Amniotic stem cell (primary cell): ENCODE measurements at places on chromosomes 2 and 18.

- no peak for DNase-seq
These were observed 178.2 kb upstream of the ATP5MC3 start for GRCh38 chr2:175359710-175360109.

DNA sequence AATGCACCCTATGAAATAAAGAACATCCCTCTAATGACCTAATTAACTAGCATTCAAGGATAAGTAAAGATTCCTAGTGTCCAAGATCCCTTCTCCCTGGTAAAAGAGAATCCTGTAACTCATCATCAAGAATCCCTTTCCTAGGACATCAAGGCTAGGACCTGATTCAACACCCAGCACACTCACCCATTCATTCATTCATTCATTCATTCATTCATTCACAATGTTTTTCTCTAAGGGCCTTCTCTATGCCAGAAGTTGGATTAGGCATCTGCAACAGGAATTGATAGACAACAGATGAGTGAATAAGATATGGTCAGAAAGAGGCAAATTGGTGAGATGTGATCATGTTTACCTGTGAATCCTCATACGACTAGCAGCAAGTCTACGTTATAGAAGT is 126.8 kb downstream of the OSR1 start:
- DNase-seq, result no peak

DNA sequence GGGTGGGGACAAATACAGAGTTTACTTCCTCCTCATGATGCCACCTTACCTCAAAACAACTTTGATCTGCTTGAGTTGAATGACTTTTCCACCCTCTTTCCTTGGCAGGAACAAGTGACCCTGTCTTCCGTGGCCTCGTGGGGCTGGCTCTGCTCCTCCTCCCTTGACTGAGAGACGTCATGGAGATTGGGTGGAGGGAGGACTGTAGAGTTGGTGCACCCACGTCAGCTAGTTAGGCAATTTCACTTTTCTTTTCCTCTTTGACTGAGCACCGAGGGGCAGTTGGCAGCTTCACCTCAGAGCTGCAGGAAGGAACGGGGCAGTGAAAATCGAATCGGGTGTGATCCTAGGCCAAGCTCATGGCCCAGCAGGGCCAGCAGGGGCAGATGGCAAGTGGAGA is at the start of gene SP140:
Gene SP140, plus strand, starts transcription at position 251 of the 400 bp plus-strand sequence. Its CDS starts 109 bp downstream, at position 360.
- no peak for DNase-seq

- no peak for DNase-seq
These were observed 89.1 kb upstream of the RIOK3 start for GRCh38 chr18:23363865-23364570.

- no peak for DNase-seq
These were observed 428.0 kb upstream of the RGPD4 start for GRCh38 chr2:107398683-107399082.

DNA sequence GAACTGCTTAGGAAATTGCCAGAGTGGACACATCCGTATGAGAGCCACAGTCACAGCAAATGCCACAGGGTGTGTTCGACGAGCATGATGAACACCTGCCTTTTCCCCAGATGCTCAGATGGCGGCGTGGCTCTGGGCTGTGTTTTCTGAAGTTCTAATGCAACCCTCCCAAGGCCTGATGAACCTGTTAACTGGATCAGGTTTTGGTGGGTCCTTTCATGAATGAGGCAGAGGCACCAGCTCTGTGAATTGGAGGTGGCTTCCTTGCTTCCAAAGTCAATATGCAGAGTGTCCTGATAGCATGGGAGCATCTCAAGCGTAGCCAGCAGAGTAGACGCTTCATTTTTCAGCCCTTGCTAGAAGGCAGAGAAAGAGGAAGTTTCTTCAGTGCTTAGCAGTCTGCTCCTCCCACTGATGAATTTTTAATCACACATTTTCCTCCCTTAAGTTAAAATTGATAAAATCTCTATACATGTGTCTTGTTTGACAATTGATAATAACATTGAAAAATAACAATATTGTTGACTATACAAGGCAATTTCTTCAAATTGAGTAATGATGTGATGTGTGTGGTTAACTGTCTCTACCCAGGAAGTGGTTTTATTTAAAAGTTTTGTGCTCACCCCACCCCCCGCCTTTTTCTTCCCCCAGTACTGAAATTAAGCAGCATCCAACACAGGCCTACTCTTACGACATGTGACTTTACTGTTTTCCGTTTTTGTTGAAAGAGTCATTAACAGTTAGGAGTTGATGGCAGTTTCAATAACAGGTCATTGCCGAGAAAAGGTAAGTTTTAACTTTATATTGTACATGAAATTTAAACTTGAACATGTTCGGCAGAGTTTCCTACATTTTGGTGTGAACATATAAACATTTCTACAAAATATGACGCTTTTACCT is at the start of gene ARHGAP15:
Gene ARHGAP15, plus strand, starts transcription at position 739 of the 900 bp plus-strand sequence.
- DNase-seq, result no peak

GRCh38 chr2:170576296-170576695 is 138.8 kb upstream of the SP5 start:
- DNase-seq, result no peak

DNA sequence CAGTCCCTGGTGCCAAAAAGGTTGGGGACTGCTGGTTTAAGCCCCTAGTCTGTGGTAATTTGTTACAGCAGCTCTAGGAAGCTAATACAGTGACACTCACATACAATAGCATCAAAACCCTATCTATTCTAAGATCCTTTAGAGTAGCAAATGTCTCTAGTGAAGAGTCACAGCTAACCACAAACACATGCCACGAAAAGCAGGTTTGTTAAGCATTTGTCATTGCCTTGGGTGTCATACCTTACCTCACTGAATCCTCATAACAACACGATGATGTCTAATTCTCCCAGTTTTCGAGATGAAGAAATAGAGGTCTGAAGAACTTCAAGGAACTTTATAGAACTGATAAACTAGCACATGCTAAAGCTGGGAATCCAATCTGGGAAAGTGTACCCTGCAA is 29.6 kb upstream of the RNF152 start:
- no peak for DNase-seq

DNA sequence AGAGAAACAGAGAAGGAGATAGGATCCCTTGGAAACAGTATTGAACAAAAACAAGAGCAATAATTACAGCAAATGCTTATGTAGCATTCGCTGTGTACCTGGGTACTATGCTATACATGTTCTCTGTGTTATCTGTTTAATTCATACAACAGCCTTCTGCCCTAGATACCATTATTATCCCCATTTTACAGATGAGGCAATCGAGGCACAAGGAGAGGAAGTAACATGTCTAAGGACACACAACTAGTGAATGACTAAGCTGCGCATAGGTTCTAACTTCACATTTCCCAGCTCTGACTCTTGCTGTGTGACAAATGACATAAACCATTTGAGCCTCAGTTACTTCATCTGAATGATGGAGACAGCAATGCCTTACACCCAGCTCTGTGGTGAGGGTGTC is 70.5 kb downstream of the VSNL1 start:
- no peak for DNase-seq

GRCh38 chr2:2901384-2902345 is 476.0 kb downstream of the EIPR1 start:
- DNase-seq, result no peak

DNA sequence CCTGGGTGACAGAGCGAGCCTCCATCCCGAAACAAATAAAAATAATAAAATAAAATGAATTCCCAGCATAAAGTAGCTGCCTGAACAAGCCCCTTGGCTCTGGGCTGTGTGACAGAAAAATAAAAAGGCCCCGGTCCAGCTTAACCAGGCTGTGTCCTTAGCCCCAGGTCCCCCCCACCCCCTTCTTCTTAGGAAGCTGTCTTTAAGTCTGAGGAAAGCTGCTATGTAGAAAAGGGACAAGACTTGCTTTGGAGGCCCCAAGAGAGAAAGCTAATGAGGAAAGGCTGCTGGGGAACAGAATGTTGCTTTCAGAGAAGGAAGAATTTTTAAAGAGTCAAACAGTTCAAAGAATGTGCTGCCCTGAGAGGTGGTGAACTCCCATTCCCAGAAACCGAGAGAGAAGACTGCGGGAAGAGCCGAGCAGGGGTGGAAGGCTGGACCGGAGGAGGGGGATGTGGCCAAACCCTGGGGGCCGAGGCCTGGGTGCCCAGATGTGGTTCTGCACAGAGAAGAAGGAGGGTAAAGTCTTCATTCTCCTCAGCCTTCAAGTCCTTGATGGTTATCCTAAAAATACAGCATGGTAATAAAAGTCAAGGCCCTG is 61.9 kb downstream of the CENPO start:
- no peak for DNase-seq

DNA sequence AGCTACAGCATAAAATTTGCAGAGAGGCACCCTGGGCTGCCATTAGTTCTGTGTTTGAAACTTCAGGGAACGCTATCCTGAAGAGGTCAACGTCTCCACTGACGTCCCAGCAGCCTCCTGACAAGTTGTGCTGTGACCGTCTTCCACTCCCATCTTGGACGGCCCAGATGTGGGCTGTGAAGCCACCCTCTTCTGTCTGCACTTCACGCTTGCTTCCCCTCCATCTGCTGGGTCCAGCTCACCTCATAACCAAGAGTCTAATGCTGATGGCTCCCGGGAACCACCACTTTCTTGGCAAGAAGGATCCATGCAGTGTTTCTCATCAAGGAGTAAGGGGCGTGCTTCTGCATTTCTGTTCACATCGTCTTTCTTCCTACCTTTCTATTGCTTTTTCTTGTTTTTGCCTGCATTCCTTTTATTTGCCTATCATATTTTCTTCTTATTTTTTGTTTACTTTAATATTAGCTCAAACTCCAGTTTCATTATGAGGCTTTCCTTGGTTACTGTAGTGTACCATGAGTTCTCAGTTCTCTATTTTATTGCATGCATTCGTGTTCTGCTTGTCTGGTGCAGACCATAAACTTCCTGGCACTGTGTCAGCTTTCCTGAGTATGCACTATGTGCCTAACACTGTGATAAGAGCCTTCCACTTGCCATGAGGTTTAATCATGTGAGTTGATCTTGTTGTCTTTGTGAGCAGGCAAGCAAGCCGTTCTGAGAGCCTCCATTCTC is 631.8 kb upstream of the RAB6C start:
- DNase-seq, result no peak

- no peak for DNase-seq
These were observed 896.1 kb downstream of the NRXN1 start for GRCh38 chr2:50135821-50136220.

DNA sequence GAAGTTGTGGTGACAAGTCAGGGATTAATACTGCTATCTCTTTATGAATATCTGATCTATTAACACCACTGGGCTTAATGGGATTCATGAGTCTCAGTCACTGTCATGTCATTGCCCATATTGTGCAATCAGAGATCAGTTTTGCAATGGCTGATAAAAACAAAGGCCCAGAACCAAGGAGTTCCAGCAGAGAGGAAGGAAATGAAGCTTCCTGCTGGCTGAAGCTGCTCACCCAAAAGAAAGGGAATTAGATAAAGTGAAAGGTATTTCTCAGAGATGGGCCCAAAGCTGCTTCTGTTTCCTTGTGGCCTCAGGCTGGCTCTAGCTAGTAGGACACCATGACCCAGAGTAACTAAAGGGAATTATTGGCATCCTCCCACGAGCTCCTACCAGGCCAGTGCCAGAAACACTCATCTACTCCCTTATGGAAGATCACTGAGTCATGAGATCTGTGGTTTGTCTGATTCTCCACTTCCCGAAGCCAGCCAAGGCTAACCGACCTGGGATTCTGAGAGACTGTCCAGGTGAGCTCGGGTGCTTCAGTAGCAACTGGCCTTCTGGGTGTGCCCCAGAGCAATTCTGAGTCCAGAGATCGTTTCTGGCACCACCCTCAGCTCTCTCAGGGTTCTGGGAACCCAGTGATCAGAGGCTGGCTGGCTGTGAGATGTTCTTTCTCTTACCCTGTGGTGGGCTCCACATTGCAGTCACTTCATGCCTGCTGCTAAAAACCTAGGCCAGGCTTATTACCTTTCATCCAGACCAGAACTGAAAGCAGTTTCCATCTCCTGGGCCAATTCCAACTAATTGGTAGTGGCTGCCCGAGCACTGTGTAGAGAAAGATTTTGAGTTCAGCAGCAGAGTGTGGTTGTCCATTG is 129.5 kb upstream of the PELI1 start:
- peak; percentile 45 for DNase-seq

DNA sequence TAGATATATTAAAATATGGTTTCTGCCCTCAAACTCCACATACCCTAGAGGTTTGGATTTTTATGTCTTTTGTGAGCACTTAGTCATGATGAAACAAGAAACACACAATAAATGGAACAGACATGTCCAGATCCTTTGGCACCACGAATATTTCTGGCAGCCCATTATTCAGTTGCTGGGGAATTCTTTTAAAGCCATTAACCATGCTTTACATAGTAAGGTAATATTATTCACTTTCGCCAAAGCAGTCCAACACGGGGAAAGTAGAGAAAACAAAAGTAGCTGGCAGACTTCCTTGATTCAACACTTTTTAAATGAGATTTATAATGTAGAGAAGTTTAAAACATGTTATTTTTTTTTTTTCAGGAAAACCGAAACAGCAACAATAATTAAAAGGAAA is 235.4 kb downstream of the PIEZO2 start:
- no peak for DNase-seq

- no peak for DNase-seq
These were observed 218.1 kb downstream of the HNMT start for GRCh38 chr2:138182250-138182936.

- DNase-seq, result no peak
These were observed 5.2 kb downstream of the RPL37A start for GRCh38 chr2:216503697-216504375.

- DNase-seq, result no peak
These were observed 122.2 kb downstream of the RBMS1 start for GRCh38 chr2:160371251-160372009.

DNA sequence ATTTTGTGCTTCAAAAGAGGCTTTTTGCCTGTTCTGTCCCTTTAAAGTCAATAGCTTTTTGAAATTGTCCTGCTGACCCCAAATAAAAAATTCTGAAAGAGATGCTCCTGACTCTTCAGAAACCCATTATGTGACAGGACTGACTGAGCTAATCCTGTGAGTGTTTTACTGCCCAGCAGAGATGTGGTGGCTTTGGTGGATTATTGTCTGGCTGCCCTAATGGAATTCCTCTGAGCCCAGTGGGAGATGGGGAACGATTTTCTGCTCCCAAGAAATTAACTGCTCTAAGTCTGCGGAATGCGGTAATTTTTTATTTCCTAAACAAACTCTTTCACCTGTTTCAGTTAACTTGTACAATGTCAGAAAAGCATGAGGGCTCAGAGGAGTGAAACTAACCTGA is 258.2 kb downstream of the IKZF2 start:
- DNase-seq, result no peak

GRCh38 chr2:19702267-19702666 is 199.5 kb downstream of the TTC32 start:
- no peak for DNase-seq

DNA sequence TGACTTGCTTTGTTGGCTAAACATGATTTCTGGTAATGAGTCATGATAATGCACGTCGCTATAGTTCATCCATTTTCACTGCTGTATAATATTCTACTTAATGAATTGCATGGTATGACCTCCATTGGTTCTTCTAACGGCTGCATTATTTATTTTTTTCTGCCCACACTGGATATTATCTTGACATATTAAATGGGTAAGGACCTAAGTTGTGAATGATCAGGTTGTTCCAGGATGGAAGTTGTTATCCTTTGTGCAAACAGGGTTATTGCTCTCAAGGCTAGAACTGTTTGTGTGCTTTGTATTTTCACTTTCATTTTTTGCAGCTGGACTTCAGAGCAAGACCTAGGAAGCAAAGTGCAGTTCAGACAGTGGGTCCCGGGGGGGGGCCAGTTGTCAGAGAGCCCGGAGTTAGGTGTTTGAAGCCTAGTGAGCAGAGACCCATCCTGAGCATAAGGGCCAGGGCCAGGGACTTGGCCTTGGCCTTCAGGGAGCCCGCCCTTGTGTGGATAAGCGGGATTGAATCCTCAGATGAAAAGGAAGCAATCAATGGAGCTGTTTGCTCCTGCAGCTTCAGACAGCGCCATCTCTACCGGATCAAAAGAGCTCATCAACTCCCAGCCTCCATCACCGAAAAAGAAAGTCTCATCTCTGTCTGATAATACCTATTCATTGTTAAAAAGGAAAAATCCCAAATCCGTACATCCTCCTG is 48.2 kb downstream of the AGAP1 start:
- no peak for DNase-seq
